ENCODE measurements at places on chromosomes 13 and 19.

DNA sequence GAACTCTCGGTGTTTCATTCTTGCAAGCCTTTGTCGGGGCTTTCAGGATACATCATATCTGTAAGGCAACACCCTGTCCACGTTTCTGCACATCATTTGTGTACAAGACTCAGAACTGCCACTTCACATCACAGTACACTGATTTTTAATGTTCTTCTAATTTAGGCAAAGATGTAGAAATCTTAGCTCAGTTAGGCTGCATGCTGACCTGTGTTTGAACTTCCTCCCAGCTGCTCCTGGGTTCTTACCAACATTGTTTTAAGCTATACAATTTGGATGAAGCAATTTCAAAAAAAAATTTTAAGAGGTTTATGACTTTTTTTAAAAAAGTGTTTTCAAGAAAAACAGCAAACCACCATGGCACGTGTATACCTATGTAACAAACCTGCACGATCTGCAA, 1047.9 kb upstream of the SLC10A2 start:
- no peak for DNase-seq

DNA sequence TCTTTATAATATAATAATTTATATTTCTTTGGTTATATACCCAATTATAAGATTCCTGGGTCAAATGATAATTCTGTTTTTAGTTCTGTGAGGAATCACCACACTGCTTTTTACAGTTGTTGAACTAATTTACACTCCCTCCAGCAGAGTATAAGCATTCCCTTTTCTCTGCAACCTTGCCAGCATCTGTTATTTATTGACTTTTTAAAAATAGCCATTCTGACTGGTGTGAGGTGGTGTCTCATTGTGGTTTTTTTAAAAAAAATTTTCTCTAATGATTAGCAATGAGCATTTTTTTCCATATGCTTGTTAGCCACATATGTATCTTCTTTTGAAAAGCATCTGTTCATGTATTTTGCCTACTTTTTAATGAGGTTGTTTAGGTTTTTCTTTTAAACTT, 122.2 kb downstream of the ZNF486 start:
- DNase-seq: no peak

GRCh38 chr19:47438793-47439220, 19.5 kb upstream of the MEIS3 start:
- no peak for DNase-seq

GRCh38 chr19:20103091-20103740, 25.4 kb downstream of the ZNF90 start:
- DNase-seq: no peak

DNA sequence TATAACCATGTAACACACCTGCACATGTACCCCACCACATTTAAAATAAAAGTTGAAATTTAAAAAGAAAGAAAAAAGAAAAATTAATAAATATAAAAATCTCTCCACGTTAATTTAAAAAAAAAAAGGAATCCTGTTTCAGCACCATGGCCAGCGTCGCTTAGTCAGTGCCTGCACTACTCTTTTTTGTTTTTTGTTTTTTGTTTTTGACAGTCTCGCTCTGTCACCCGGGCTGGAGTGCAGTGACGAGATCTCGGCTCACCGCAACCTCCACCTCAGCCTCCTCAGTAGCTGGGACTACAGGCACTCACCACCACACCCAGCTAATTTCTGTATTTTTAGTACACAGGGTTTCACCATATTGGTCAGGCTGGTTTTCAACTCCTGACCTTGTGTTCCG, 835.9 kb downstream of the UQCRFS1 start:
- no peak for DNase-seq

GRCh38 chr13:80962855-80963254, 621.9 kb upstream of the SPRY2 start:
- no peak for DNase-seq

DNA sequence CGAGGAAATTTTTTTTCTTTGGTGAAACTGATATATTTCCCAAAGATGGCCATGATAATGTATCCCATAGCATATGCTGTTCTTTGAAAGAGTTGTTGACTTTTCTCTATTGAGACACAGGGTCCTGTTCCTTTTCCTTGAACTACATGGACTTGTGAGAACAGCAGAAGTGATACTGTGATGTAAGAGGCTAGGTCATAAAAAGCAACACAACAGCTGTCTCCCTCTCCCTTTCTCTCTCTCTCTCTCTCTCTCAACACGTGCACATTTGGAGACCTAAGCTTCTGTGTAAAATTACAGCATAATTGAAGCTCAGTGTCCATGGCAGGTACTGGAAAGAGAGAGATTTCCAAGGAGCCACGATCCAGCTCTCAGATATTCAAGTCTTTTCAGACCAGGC, 1712.4 kb downstream of the EFNB2 start:
- DNase-seq: no peak

GRCh38 chr13:24074678-24075077, 85.8 kb upstream of the SPATA13 start:
- no peak for DNase-seq

Measured in stimulated activated CD8-positive, alpha-beta memory T cell treated with anti-CD3 and anti-CD28 coated beads, Interleukin-12 subunit alpha, Interleukin-12 subunit beta, amount 100 ng/mL, for 1 hour (primary cell).